IMR-90 (cell line): ENCODE measurements at places on chromosomes 5 and 9. TPM values are rescaled to one million over a fixed set of nuclear protein-coding genes. Genes with fewer than 3 reads are reported as not detected.

Gene CCL21
- total RNA-seq = not detected in 2 replicates

- no peak for DNase-seq
Observed at GRCh38 chr9:110142253-110142652, 65.7 kb downstream of the C9orf152 start.

Gene GABRA6
- total RNA-seq = not detected in 2 replicates

Gene GDNF
- total RNA-seq = 0.18 and 0.28 TPM in 2 replicates

GRCh38 chr9:110837401-110838005 lies 168.9 kb downstream of the MUSK start:
- no peak for DNase-seq

GRCh38 chr9:21709464-21710058 lies 92.9 kb upstream of the MTAP start:
- peak; percentile 53 for DNase-seq

DNA sequence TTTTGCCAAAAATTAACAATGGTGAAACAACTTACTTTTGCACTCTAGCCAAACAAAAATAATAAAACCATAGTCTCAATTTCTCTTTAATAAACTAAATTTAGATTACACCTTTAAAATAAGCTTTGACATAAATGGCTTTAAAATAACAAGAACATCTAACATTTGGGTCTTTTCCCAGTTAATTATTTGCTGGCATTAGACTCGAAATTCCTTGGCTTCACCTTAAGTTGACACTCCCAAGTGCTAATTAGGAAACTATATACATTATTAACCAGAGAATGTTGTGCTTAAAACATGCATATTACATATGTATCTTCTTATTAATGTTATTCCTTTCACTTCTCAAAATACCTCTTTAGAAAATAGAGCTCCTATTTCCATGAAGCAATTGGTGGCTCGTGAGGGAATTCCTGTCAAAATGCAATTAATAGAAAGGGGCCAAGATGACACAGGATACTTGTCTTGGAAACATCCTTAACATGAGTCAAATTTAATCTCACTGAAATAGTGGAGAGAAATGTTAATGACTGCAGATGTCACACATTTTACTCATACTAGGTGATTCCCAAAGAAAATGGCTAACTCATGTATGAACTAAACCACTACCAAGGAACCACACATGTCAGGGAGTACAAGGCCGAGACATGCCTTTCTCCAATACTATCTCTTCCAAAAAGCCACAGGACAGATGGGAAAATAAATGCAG lies 932.9 kb upstream of the DMAC1 start:
- DNase-seq = no peak

DNA sequence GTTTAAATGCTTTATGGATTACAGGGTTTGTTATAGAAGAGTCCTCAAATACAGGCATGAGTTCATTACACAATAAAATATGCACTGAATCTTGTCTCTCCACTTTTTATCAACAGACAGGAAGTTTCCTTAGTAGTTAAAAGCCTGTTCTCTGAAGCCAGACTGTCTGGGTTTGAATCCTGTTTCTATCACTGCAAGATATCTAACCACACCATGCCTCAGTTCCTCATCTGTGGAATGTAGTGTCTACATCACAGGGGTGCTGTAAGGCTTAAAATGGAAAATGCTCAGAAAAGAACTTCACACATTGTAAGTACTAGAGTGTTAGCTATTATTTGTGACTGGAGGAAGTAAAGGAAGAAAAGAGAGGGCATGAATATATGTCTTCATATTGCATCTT lies 9.3 kb downstream of the LIX1 start:
- no peak for DNase-seq

Gene MLANA
- not detected in 2 replicates for total RNA-seq

- no peak for DNase-seq
Observed at GRCh38 chr5:113748403-113748802, 234.9 kb downstream of the YTHDC2 start.

- no peak for DNase-seq
Observed at GRCh38 chr5:15796096-15796495, 296.1 kb downstream of the FBXL7 start.

Gene SPATA6L
- total RNA-seq = 0.18 and 0.28 TPM in 2 replicates

DNA sequence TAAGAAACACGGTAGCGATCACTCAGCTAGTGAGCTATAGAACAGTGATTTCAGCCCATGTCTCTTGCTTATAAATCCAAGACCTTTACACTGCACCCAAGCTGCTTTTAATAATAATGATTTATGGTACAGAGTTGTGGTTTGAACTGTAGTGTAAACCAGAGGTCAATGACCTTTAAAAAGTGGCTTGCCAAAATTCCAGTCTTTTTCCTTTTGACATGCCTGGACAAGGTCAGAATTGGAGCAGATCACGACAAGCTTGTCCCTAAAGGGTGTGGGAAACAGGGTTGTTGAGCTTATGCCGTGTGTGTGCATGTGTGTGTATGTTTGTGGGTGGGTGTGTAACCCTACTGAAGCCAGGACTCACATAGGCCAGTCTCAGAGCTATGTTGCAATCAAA lies 225.3 kb upstream of the CLINT1 start:
- DNase-seq = no peak

GRCh38 chr5:72223371-72223770 lies 96.7 kb downstream of the MRPS27 start:
- DNase-seq = no peak

DNA sequence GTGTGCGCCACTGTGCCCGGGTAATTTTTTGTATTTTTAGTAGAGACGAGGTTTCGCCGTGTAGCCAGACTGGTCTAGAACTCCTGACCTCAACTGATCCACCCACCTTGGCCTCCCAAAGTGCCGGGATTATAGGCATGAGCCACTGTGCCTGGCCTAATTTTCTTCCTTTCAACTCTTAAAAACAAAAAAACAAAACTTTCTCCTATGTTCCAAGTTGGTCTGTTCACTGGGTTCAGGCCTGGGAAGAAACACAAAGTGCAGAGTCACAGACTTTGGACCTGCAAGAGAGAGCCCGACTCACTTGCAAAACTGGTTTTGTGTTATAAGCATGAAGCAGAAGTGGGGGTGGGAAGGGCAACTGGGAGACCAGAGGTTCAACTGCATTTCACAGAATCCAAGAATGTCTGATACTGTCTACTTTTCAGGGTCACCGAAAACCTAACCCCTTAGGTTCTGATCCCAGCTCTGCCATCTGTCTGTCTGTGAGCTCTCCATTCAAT lies 5.2 kb upstream of the HDHD3 start:
- DNase-seq = no peak

Gene PAEP
- not detected in 2 replicates for total RNA-seq

Gene F2RL2
- 18.1 and 21.7 TPM in 2 replicates for total RNA-seq

GRCh38 chr5:149767281-149767550 lies 37.1 kb downstream of the PPARGC1B start:
- no peak for DNase-seq

GRCh38 chr5:14268738-14269137 lies 125.6 kb downstream of the TRIO start:
- peak; percentile 50 for DNase-seq

GRCh38 chr5:128695791-128696530 lies 157.9 kb upstream of the FBN2 start:
- peak; percentile 7 for DNase-seq

GRCh38 chr5:36744773-36745589 lies 131.6 kb upstream of the NIPBL start:
- peak; percentile 25 for DNase-seq

Gene ACTBL2
- 1.6 and 1.7 TPM in 2 replicates for total RNA-seq

- DNase-seq = no peak
Observed at GRCh38 chr9:120078112-120078511, 501.9 kb downstream of the CDK5RAP2 start.

DNA sequence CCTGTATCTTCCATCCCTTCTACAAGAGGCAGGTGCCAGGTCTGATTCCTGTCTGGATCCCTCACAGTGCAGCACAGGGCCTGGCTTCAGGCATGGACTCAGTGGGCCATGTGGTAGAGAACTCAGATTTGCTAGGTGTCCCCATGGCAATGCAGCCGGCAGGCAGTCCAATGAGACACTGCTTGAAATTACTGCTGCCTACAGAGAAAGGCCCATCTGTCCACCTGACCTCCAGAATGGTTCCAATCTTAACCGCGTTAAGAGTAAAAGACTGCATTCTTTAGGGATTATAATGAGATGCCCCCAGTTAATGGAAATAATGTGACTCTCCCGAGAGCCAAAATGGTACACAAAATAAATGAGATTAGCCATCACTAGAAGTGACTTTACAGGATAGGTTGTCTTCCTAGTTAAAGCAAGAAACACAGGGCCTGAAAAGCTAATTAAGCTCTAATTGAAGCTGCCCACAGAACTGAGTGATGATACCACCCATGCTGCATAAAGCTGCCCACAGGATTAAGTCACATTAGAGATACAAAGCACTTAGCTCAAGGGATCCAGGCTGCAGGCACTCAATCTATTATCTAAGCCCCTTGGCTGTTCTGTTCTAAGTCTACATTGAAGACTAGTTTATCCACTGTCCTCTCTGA lies 11.4 kb downstream of the FAM193B start:
- no peak for DNase-seq

DNA sequence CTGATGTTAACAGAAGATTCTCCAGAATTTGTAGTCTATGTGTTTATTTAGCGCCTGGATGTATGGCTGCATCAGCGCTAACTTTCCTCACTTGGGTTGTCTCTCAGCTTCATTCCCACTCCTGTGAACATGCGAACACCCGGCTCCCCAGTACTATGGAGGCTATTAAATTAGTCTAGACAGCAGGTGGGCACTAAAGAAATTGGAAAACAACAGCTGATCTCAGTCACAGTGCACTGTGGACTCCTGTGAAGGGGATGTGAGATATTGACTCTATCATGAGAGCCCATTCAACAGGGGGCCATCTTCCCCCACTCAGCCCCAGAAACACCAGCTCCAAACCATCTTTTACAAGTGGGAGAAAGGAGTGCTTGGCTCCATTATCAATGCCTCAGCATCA lies 471.0 kb downstream of the KDM4C start:
- no peak for DNase-seq

DNA sequence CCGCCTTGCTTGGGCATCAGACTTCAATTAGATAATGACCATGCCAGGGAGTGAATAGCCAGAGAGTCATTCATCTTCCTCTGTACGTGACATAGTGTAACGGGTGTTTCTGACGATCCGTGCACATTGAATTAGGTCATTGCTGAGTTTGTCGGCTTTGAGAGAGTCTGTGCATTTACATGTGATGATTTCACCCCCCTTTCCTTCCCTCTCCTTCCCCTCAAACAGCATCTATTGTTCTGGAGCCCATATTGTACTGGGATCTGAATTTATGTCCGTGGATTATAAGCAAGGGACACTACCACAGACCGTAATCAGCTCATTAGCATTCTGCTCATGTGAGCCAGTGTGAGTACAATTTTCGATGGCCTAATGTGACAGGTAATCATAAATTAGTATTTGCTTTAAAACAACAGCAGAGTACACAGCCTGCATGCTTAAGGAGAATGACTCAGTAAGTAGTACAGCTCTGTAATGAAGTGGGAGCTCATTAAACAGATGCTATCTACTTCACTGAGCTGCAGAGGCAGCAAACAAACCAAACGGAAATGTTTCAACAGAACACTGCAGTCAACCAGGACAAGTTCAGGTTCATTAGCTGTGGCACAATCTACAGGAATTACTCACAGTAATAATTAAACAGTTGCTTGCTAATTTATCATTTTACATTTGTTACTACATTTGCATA lies 302.1 kb downstream of the CSNK1G3 start:
- DNase-seq = peak; percentile 25

Gene FYB1
- not detected in 2 replicates for total RNA-seq

DNA sequence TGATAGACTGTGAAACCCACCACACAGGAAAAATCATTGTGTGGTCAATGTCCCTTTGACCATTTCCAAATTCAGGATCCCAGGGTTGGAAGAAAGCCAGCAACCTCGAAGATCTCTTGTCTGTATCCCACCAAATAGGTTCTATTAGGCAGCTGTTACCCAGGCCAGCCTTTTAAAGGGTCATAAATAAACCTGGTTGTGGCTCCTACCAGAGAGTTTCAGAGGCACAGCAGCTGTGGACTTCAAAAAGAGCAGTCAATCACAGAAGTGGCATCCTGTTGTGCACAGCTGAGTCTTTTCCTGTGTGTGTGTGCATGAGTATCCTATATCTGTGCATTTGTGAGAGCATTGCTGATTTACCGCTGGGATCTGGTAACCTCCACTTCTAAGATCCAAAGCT lies 23.7 kb upstream of the OR2S2 start:
- no peak for DNase-seq

GRCh38 chr5:138115254-138115653 lies 24.0 kb downstream of the NME5 start:
- no peak for DNase-seq

GRCh38 chr9:83362341-83362995 lies 175.7 kb downstream of the FRMD3 start:
- no peak for DNase-seq

DNA sequence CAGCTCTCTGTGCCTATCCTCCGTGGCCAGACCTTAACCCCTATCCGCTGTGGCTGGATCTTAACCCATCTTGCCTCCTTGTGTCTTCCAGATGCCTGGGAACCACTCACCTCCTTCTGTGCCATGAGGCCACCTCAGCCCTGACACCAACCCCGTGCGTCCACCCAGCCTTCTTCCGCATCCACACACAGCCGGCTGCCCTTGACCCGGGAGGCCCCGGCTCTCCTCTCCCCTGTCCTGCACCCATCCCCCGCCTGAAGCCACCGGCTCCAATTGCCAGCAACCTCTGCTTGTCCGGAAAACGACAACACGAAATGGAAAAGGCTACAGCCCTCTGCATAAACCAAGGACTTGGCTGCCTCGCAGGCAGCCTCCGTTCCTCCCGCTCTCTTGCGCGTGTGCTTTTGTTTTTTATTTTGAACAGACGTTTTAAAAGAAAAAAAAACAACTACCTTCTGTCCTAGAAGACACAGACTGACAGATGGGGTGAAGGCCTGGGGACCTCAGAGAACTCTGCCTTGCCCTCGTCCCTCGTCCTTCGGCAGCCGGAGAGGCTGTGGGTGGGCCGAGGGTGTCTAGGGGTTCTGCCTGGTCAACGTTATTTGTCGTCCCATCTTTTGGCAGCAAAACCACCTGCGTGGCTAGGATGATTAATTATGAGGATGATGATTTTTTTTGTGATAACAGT lies 32.5 kb upstream of the HMCN2 start:
- DNase-seq = no peak

Gene PTPDC1
- 6.1 TPM in 2 replicates for total RNA-seq

DNA sequence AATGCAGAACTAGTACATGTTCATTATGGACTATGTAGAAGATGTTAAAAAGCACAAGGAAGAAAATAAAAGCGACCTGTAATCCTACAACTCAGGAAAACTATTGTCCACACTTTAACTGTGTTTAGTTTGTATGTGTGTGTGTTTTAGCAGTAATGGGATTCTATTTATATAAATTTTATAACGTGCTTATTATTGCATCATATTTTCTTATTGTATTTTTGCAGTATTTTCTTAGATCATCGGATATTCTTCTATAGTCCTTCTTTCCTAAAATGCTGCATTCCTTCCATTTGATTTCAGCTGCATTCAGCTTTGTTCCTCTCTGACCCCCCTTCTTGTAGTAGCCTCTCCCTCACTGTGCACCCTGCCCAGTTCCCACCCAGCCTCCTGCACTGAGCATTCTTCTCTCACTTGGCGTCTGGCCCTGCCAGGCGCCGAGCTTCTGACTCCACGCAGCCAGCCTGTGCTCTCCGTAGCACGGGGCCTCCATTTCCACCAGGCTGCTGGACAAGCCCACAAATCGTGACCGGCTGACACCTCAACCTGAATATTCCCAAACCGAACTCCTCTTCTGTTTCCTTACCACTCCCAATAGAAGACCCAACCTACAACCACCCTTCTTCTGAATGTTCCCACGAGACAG lies 39.9 kb downstream of the MVB12B start:
- DNase-seq = no peak
